NCI-H748 treated with DMSO at 0.1 percent for 48 hours (cell line): ENCODE measurements at places on chromosomes 13 and 19.

GRCh38 chr13:53569453-53569852 is 540.8 kb downstream of the OLFM4 start:
- DNase-seq = no peak

- DNase-seq = no peak
These were observed 116.9 kb downstream of the EFNB2 start for GRCh38 chr13:106418556-106418955.

DNA sequence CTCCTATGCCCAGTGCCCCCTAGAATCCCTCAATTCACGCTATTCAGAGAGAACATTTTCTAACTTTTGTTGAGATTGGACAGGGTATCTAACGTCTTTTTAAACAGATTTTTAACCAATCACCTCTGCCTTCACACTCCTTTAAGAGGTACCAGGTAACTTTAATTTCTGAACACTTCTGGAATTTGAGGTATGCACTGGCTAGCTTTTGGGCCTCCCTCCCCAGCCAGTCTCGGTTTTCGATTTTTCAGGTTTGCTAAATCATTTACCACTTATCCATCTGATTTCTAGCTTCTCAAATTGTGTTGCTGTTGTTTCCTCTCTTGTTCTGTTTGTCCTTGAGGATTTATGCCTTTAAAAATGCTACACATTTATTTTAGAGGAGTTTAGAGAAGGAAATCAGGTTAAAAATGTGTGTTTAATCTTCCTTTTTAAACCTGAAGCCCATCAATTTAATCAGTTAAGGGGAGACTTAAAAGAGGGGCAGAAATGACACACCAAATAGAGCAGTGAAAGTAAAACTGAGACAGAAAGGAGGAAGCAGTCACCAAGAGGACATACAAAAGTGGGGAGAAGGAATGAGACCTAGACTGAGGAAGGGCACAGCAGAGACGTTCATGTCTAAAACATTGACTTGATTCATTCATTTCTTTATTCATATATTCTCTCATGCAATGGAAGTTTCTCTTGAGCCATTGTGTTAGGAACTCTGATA is 139.6 kb upstream of the HTR2A start:
- DNase-seq = no peak

GRCh38 chr13:94657167-94657566 is 55.2 kb downstream of the SOX21 start:
- no peak for DNase-seq
